ENCODE measurements at places on chromosomes 3 and 15. TPM values are rescaled to one million over a fixed set of nuclear protein-coding genes. Genes with fewer than 3 reads are reported as not detected.

Gene EFHB
- total RNA-seq, result 0.11 TPM

Gene KLHDC8B
- 27.3 TPM for total RNA-seq

Gene NOX5
- total RNA-seq, result not detected

Gene GOLGA6D
- total RNA-seq, result not detected

Gene GOLGA8Q
- total RNA-seq, result 0.45 TPM

Gene ZMYND10
- not detected for total RNA-seq

Gene THOC7
- total RNA-seq, result 140 TPM

Gene TMIE
- not detected for total RNA-seq

Gene CYP19A1
- total RNA-seq, result not detected

Gene ARL13B
- total RNA-seq, result 14.8 TPM

Gene CACNA1D
- not detected for total RNA-seq

Gene SLC22A13
- total RNA-seq, result not detected

Gene GOLGA8J
- not detected for total RNA-seq

Gene SCAANT1
- total RNA-seq, result not detected

Gene ROPN1
- total RNA-seq, result not detected

Gene PLS1
- 5.2 TPM for total RNA-seq

Gene AADAC
- total RNA-seq, result 0.34 TPM

Gene XCR1
- total RNA-seq, result not detected

Gene TMEM108
- total RNA-seq, result not detected

Gene NOP10
- total RNA-seq, result 248 TPM

Gene PYGO1
- 9.9 TPM for total RNA-seq

Gene ITGB5
- total RNA-seq, result 84.6 TPM

Gene MKRN3
- 0.38 TPM for total RNA-seq

Gene CNTN3
- total RNA-seq, result not detected

Gene IL17RB
- total RNA-seq, result not detected

Gene SCAP
- total RNA-seq, result 33.5 TPM

Gene SEMA6D
- total RNA-seq, result 2.3 TPM

Gene SCN5A
- total RNA-seq, result 1.6 TPM

Gene C3orf20
- total RNA-seq, result not detected

Gene SEMA3G
- total RNA-seq, result 0.13 TPM

Gene ANKRD34C
- total RNA-seq, result not detected

Data from SJSA1 (cell line).